ENCODE measurements at places on chromosomes 16 and 17.
A peak's percentile ranks its signal among the peaks of the same experiment; 100 is the strongest.

- peak; percentile 78 for DNase-seq
These were observed at the start of gene OSBPL7 for GRCh38 chr17:47821424-47822391. Gene OSBPL7, minus strand, starts transcription at chr17:47821794. Its CDS starts 1,516 bp downstream, at chr17:47820278.

- no peak for DNase-seq
These were observed 7.4 kb downstream of the HLF start for GRCh38 chr17:55271958-55272710.

DNA sequence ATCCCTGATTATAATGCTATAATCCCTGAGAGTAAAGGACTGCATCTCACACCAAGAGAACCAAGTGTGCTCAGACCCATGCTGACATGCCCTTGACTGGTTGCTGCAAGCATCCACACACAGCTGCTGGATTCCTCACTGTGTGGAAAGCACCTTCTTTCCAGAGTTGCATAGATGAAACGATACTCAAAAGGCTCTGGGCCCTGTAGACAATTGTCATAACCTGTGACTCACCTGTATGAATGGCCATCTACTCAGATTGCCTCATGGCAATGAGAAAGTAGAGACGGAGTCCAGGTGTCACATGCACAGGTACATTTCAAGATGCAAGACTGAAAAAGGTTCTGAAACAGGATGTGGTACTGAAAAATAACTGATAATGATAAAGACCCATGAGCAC, 58.1 kb downstream of the MPHOSPH6 start:
- no peak for DNase-seq

- peak; percentile 46 for DNase-seq
These were observed 161.0 kb downstream of the FTO start for GRCh38 chr16:53864819-53865493.

DNA sequence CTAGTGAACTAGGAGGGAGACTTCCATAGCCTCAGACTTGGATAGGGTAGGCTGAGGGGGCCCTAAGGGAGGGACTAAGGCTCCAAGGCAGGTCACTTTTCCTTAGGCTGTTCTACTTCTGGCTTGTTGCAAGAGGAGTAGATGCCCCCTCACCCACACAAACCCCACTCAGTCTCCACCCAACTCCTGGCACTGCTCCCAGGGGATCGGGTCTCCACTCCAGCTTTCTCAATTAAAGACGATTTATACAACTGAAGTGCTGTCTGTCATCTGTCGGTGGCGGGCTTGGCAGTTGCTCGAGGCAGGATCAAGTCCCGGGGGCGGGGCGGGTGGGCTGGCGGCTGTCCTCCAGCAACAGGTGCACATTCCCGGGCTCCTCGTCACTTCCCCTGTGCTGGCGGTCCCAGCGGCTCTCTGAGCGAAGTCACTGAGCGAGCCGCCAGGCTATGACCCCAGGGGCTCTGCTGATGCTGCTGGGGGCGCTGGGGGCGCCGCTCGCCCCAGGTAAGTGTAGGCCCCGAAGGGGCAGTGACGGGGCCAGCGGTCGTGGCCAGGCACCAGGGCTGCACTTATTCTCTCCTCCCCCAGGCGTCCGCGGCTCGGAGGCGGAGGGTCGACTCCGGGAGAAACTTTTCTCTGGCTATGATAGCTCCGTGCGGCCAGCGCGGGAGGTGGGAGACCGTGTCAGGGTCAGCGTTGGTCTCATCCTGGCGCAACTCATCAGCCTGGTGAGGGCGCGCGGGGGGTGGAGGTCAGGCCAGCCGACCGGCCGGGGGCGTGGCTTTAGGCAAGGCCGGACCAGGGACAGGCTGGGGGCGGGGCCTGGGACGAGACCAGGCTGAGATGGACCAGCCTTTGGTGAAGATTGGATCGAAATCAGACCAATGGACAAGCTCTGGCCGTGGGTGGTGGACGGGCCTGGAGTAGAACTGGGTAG, at the start of gene CHRNB1:
Gene CHRNB1 (plus strand): TSS at position 380 of the 937 bp plus-strand sequence. CDS start 67 bp downstream, at position 447.
- DNase-seq: peak; percentile 21

- DNase-seq: no peak
These were observed 29.9 kb upstream of the DHRS7B start for GRCh38 chr17:21096874-21097273.

DNA sequence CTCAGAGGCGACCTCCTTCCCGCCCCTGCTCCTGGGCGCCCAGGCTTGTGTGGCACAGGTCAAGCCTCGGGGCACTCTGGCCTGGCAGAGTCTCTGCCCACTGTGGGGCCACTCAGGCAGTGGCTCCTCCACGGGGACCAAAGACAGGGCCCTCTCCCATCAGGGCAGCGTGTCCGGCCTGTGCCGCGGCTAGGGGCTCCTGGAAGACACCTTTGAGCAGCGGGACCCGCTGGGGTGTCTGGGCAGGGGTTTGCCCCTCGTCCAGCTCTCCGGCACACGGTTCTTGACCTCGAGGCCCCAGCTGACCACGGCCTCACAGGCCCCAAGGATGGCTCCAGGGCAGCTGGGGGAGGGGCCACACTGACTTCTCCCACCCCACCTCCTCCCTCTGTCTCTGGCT, 24.7 kb upstream of the SSTR5 start:
- DNase-seq: no peak

DNA sequence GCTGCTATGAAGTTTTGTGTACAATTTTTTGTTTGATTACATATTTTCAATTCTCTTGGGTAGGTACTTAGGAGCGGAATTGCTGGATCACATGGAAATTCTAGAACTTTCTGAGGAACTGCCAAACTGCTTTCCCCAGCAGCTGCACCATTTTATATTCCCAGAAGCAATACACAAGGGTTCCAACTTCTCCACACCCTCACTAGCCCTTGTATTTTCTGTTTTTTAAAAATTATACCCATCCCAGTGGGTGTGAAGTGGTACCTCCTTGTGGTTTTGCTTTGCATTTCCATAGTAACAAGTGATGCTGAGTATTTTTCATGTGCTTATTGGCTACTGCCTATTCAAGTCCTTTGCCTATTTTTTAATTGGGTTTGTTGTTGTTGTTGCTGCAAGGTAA, 20.9 kb downstream of the NACA2 start:
- peak; percentile 32 for DNase-seq

- DNase-seq: no peak
These were observed 687 bp upstream of the CIITA start for GRCh38 chr16:10876315-10876714.

DNA sequence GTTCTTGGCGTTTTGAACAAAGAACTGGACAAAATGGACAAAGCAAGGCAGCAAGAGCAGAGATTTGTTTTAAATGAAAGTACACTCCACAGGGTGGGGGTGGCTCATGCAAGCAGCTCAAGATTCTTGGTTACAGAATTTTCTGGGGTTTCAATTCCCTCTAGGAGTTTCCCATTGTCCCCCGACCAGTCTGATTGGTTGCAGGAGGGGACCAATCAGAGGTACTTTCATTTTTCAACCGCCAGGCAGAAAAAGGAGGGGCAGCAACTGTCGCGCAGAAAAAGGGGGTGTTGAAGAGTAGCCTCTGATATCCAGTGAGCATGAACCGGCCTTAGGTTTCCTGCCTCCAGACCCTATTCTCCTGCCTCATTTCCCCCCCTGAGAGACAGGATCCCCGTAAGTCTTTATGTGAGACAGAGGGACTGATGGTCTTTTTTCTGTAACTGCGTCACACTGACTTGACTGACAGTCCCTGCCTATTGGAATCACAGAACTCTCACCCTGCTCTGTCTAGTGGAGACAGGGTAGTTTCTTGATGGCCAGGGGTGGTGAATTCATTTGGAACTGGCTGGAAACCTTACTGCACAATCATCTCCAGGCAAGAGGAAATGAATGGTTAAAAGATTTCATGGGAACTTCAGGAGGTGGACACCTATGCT, 59.4 kb upstream of the ALOX12 start:
- peak; percentile 22 for DNase-seq

Measured in fibroblast of mammary gland (primary cell).